ENCODE measurements at places on chromosomes 2 and 18. TPM values are rescaled to one million over a fixed set of nuclear protein-coding genes. Genes with fewer than 3 reads are reported as not detected.

Gene ITGA6
- 82.4 TPM for total RNA-seq

Gene RUFY4
- 0.31 TPM for total RNA-seq

DNA sequence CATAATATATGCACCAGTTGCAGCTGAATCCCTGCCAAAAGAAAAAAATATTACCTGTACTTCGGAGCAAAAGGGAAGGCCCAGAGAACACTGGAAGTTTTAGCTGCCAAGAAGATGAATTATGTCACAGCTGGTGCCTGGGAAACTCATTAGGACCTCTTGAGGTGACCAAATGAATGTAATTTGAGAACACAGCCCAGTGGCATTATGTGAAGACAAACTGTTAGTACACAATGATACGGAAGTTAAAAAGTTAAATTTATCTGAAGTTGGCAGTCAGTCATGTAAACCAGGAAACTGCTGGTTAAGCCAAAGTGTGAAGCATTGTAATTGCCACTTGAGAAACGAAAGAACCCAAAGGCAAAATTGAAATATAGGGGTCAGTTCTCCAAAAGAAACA lies 80.7 kb downstream of the EML4 start:
- DNase-seq = no peak
- no peaks in the 10 kb centered on the region for H3K27me3 ChIP-seq
- H3K36me3 ChIP-seq = peaks cover 17% of the 10 kb centered on the region
- no peak overlapping the region for H3K27ac ChIP-seq
- no peak overlapping the region for H3K4me3 ChIP-seq

DNA sequence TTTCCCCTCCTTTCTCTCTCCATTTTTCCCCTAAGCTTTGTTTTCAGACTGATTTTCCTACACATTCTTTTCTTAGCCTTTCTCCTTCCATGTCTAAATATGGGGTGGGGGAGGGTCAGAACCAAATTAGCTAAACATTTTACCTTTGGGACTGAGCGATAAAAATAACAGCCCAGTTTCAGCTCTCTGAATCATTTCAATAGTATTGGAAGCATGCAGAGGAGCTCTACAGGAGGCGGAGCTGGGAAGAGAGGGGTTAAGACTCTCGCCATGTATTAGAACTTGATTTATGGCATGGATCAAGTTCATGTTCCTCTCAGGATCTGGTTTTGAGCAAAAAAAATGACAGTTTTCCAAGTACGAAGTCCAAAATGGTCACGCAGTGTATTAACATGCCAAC lies 109.1 kb downstream of the CPO start:
- peaks cover 32% of the 10 kb centered on the region for H3K4me1 ChIP-seq
- H3K27ac ChIP-seq = no peak overlapping the region
- H3K27me3 ChIP-seq = peaks cover 2% of the 10 kb centered on the region

GRCh38 chr18:77133051-77133834 lies 660 bp upstream of the MBP start:
- DNase-seq = peak; percentile 49
- H3K36me3 ChIP-seq = peaks cover 3% of the 10 kb centered on the region
- no peak overlapping the region for H3K27ac ChIP-seq
- H3K27me3 ChIP-seq = peaks cover 44% of the 10 kb centered on the region
